ENCODE measurements at places on chromosomes 7 and 10.

DNA sequence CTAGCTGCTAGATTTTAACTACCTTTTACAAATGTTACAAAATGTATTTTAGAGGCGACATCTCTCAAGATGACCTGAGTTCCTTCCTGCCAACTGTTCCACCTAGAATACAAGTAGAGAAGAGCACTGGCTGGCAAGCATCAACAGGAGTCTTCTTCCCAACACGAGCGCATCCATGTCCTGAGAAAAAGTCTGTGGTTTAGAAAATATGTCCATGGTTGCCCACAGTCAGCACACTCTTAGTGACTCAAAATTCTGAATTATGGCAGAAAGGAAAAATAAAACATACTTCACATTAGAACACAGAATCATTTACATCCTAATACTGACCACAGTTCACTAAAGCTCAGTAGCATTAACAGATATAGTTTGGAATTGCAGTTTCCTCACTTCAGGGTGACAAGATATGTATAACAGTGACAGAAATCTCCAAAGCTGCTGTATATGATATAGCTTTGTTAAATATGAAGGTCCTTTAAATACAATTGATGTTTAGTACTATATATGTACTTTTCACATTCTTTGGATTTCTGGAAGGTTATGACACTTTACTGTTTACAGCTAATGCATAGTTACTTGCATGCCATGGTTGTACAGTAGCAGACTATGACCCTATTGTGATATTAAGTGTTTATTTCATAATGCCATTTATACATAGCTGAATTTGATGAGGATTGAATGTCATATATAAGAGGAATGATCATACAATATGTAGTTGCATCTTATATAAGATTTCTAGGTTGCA, 327.1 kb downstream of the GFRA1 start:
- DNase-seq, result no peak

- no peak for DNase-seq
Observed at GRCh38 chr7:159128767-159129166, 15.9 kb downstream of the VIPR2 start.

DNA sequence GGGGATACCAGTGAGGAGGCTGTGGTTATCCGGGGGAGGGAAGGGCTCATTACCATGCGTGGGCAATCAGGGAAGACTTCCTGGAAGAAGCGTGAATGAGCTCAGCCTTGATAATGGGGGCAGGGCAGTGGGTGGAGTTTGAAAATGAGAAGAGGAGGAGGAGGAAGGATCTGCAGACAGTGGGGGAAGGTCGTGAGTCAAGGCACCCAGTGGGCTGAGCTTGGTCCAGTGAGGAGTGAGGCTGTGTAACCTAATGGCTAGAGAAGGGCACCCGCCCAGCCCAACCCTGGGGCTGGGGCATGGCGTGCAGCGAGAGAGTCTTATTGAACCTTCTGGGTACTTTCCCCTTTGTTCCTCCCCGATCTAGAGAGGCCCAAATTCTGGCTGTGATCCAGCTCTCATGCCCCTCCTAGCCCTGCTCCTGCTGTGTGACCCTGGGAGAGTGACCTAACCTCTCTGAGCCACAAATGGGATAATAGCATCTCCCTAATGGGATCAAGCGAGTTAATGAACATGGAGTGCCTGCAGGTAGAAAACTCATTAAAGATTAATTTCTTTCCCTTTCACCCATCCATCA, 31.5 kb downstream of the CLIP2 start:
- no peak for DNase-seq

DNA sequence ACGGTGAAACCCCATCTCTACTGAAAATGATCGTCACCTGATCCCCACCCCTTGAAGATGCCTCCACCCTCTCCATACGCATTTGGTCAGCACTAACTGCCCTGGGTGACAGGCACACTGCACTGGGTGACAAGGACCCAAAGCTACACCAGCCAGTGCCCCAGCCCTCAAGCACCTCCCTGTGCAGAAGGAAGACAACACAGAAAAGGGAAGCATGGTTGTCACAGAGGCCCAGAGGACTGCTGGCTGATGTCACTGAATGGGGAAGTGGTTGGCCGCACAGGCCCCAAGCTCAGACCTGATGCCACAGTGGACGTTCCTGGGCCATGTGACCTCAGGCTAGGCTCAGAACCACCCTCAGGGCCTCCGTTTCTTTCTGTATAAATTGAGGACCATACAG, 4.2 kb upstream of the PILRA start:
- no peak for DNase-seq

- DNase-seq, result no peak
Observed at GRCh38 chr10:101682172-101682825, 12.7 kb downstream of the FBXW4 start.

GRCh38 chr10:87750817-87751216, 67.2 kb downstream of the ATAD1 start:
- no peak for DNase-seq

DNA sequence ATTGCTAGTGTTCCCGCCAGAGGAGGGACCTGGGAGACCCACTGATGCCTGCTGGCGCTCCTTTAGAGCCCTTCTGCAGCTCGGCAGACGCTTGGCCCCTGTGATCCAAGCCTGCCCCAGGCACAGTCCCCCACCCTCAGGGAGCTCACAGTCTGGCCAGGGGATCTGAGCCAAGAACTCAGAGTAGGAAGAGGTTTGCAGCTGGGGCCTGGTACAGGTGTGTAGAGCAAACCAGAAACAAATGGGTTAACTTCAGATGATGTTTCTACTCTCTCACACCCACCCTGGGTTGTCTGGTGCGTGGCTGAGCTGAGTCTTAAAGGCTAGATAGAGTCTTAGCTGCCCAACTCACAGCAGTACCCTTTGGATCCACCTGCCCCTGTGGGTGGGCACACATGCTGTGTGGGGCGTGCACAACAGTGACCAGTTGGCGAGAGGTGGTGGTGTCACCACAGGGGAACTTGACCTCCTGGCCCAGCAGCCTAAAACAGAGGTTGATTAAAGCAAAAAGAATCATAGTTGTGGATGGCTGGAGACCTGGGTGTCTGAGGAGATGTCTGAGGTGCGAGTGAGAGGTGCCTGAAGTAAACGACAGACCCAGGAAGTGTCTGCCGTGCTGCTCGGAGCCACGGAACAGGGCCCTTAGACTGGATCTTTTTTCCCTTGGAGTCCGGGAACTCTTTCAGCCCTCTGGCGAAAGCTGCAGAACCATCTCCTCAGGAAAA, 31.2 kb upstream of the SRGN start:
- no peak for DNase-seq

GRCh38 chr10:91891125-91892001, 17.9 kb downstream of the FGFBP3 start:
- no peak for DNase-seq

DNA sequence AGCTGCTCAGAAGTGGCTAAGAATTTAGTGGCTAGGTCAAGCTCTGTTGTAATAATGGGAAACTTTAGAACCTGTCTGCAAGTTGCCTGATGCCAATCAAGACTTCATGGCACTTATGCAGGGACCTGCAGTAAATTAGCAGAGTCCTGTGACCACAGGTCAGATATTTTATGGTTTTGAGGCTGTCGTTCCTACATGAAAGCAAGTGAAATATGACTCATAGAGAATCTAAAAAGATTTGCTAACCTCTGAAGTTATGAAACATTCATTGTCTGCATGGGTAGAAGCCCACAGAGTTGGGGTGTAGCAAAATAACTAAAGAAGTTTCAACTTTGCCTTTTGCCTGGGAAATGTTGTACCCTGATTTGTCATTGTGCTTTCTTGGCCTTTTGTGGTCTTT, 32.3 kb downstream of the SLC39A12 start:
- DNase-seq, result no peak

DNA sequence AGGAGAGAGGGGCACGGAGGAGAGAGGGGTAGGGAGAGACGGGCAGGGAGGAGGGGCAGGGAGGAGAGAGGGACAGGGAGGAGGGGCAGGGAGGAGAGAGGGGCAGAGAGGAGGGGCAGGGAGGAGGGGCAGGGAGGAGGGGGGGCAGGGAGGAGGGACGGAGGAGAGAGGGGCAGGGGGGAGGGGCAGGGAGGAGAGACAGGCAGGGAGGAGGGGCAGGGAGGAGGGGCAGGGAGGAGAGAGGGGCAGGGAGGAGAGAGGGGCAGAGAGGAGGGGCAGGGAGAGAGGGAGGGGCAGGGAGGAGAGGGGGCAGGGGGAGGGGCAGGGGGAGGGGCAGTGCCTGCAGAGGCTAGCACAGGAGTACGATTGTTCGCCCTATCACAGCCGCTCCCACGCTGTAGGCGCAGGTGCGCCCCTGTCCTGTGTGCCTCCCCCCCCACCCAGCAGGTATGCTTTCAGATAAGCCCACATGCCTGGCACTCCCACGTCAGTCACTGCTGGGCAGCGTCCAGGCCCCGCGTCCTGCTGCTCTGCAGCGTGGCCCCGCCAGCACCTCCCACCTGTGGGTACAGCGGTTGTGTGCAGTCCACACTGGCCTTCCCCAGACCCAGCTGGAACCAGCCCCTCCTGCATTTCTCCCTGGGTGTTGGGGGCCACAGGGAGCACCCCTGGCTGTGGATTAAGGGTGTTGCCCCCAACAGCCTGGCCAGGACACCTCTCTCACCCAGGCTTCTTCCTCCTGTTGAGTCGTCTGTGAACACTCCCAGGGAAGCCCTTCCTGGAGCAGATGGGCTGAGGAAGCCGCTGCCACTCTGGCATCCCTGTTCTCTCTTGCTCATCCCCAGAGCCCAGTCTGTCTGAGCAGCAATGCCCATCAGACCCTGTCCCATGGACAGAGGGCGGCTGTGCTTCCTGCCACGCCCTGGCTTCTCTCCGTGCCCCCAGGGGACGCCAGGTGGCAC, 10.8 kb downstream of the NKX6-2 start:
- DNase-seq, result no peak

DNA sequence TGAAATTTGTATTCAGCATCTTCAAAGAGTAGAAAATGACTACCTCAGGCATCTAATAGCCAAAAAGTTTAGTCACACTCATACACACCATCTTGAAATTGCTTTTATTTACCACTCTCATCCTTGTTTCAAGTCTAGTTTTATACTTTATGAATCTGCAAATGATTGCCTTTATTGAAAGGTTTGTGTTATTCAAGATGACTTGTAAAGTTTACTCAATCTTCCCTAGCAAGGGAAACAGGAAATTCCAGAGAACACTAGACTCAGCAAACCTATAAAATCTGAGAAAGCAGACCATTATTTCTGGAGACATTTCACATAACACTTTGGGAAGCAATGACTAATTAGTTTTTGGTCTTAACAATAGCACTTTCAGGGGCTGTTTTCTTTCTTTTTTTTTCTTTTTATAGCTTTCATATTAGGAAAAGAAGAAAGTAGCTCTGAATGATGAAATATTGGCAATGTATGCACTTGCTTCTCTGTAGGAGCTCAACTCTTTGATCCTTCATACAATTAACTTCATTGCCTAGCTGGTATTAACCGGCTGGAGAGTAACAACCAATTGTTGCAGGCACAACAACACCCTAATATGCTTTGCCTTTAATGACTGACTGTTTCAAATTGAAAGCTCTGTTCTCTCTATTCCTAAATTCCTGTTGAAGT, 68.9 kb upstream of the HDAC9 start:
- no peak for DNase-seq

DNA sequence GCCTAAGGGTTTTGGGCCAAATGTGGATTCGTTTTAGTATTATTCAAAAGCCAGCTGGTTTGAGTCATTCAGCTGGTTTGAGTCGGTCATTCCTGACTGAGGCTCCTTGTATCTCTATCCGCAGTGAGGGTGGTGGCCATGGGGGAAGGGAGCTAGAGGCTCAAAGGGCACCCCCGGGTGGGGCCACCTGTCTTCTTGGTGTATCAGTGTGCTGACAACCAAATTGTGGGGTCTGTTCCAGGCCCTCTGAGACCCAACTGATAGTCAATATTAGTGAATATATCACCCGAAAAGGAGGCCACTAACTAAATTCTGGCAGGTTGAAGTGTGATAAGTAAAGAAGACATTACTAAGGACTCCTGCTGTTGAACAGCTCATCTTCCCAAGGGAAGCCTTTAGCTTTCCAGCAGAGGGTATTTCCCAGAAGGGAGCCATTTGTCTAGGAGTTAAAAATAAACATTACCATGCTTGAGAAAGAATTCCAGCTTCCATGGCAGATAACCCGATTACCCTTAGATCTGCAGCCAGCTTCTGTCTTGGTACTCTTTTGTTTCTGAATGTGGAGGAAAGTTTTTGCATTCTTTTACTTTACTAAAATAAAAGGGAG, 29.9 kb upstream of the DDX50 start:
- no peak for DNase-seq

GRCh38 chr10:133481086-133481643, 27.4 kb downstream of the SCART1 start:
- DNase-seq, result no peak

DNA sequence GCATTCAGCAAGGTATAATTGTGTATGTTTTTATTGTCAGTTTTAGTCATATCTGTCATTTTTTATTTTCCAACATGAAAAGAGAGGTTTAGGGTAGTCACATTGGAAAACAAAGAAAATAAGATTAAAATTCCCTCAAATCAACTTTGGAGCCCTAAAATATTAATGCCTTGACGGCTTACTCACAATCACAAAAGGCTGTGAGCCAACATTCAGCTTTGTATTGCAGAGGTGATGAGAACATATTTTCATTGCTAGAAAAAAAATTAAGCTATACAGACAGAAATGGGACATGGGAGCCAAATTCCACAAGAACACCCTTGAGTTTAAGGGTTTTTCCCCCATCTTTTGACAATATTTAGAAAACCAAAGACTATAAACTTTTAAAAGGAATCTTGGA, 30.2 kb downstream of the CALD1 start:
- DNase-seq, result no peak

- no peak for DNase-seq
Observed at GRCh38 chr7:103551016-103551415, 105.0 kb upstream of the SLC26A5 start.

DNA sequence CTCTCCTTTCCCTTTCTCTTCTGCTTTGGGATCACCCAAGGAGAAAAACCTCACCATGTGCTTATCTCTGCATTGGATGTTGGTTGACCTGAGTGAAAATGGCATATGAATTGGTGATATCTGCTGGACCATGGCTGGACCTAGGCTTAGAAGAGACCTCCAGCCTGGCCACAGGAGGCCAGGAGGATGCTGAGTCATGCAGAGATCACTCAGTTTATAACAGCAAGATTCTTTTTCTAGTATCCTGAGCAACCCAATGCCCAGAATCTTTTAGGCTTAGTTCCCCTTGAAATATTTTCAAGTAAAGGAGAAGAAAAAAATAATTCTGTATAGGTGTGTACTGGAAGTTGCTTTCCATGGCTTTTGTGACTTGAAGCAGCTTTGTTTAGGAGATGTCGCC, 236.3 kb downstream of the KLF6 start:
- no peak for DNase-seq

GRCh38 chr7:107966711-107967110, 36.2 kb downstream of the LAMB1 start:
- no peak for DNase-seq

GRCh38 chr7:79465551-79465950, 12.1 kb upstream of the MAGI2 start:
- DNase-seq, result no peak

- no peak for DNase-seq
Observed at GRCh38 chr7:80830584-80831285, 88.1 kb downstream of the SEMA3C start.

GRCh38 chr10:116671274-116671926, 50.6 kb downstream of the PNLIPRP2 start:
- DNase-seq, result no peak

Measured in stimulated activated CD4-positive, alpha-beta T cell treated with anti-CD3 and anti-CD28 coated beads, Interleukin-15, amount 100 ng/mL, for 1 hour (primary cell).